Osteoblast (primary cell): ENCODE measurements at places on chromosomes 5 and 9. TPM values are rescaled to one million over a fixed set of nuclear protein-coding genes. Genes with fewer than 3 reads are reported as not detected.
A peak's percentile ranks its signal among the peaks of the same experiment; 100 is the strongest.

GNAQ gene
- total RNA-seq = 63.9 and 64.8 TPM in 2 replicates

PCDHGA4 gene
- 6.8 and 6.9 TPM in 2 replicates for total RNA-seq

FAXDC2 gene
- total RNA-seq = 13.8 and 19.2 TPM in 2 replicates

FGF10 gene
- total RNA-seq = 1.4 and 1.8 TPM in 2 replicates

LRRTM2 gene
- total RNA-seq = under 0.01 and 0.88 TPM in 2 replicates

AGXT2 gene
- total RNA-seq = not detected in 2 replicates

FAM221B gene
- total RNA-seq = not detected in 2 replicates

TLE1 gene
- total RNA-seq = 9.0 and 10.6 TPM in 2 replicates

C5orf52 gene
- not detected in 2 replicates for total RNA-seq

CD274 gene
- 0.72 and 1.5 TPM in 2 replicates for total RNA-seq

GAS1 gene
- total RNA-seq = 107 and 121 TPM in 2 replicates

SPAG8 gene
- 0.88 and 2.2 TPM in 2 replicates for total RNA-seq

RC3H2 gene
- total RNA-seq = 49.2 and 52.5 TPM in 2 replicates

BRINP1 gene
- total RNA-seq = 17.0 and 23.3 TPM in 2 replicates

SLC36A3 gene
- total RNA-seq = not detected in 2 replicates

DNA sequence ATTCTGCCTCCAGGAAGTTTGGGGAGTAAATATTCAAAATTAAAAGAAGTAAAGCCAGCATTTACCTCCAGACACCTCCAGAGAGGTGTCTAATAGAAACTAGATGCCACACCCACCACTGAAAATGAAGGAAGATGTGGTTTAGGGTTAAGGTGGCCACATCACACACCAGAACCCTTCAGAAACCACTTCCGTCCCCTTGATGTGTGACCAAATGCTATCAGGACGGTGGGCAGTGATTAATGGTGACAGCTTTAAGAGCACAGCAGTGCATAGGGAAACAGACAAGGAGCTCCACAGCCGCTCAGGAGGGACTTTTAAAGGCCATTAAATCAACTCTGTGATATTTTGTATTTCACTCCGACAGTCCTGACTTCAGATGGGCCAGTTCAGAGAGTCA lies 295.2 kb downstream of the BRINP1 start:
- no peak for DNase-seq

DNA sequence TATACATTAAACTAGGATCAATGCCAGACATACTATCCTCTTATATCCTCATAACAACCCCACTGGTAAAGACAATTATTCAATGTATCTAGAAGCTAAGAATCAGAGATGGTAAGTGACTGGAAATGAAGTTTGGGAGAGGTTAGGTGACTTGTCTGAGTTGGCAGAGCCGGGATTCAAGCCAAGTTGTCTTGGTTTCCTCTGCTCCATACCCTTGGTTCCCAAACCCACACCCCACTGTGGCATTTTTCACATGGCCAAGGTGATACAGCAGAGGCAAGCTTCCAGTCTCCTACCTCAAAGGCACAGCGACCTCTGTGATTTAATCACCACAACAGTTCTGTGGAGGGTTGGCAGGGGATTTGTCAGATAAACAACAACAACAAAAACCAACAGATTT lies 34.7 kb upstream of the ADRB2 start:
- DNase-seq = no peak

DNA sequence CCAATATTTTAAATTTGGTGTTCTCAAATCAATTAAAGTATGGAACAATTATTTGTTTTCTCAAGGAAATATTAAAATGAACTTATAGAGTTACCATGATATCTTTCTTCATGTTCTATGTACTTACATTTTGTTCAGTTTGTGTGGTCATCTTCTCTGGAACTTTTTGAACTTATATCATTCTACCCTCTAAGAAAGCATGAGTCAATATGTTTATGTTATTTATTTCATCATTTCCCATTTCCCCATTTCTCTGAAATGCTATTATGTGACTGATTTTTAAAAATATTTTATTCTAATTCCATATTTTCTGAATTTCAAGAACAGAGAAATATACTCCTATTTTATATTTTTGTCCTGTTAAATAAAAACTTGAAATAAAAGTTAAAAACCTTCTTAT lies 123.5 kb upstream of the ACOT12 start:
- no peak for DNase-seq

DNA sequence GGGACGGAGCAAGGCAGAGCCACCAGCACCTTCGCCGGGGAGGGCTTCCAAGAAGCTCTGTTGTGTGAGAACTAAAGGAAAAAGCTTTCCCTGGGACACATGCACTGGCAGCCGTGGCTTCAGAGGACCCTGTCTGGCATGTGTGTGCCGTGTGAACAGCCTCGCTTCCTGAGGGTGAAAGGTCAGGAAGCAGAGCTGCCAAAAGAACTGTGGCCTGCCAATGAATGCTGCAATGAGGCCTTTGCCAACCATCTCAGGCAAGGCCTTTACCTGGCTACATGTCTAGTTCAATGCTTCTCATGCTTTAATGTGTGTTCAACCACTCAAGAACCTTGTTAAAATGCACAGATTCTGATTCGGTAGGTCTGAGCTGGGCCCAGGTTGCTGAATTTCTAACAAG lies 53.5 kb downstream of the NIPSNAP3B start:
- DNase-seq = no peak

GRCh38 chr5:57007344-57007743 lies 55.4 kb upstream of the MIER3 start:
- DNase-seq = no peak

DNA sequence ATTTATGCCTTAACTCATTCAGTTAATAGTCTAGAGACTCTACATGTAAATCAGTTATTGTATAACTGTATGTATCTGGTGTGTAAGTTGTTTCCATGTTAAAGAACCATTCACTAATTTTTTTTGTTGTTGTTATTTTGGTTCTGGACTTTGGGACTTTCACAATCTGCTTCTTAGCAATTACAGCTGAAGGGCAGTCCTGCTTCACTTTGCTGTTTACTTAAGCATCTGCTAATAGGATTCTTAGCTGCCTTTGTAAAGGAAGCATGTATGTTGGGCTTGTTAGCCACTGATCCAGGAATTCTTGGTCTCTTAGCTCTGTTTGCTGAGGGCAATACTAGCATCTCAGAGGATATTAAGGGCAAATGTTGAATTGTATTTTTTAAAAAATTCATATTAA lies 97.0 kb downstream of the FOCAD start:
- no peak for DNase-seq

DNA sequence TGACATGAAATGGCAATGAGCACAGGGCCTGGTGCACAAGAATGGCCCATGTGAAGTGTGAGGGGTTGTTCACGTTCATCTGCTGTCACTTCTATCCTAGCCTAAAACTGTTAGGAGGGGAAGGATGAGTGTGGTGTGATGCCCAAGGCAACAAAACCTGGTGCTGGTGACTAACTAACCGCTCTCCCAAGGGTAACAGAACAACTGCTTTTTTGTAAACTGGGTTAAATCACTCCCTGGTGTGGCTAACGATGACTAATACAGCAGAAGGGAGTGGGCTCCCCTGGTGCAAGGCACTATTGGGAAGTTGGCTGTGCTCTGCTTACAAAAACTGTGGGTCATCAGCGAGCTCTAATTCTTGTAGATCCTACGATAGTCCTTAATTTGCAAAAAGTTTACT lies 103.2 kb upstream of the VCAN start:
- DNase-seq = peak; percentile 66

GRCh38 chr5:177445917-177446199 lies 756 bp upstream of the PRR7 start:
- no peak for DNase-seq

- no peak for DNase-seq
Observed at GRCh38 chr9:123475407-123475806, 119.4 kb downstream of the CRB2 start.

GRCh38 chr9:131590907-131591844 lies 45.9 kb downstream of the PRRT1B start:
- DNase-seq = peak; percentile 98

GRCh38 chr9:133807818-133808217 lies 69.7 kb upstream of the SARDH start:
- no peak for DNase-seq

DNA sequence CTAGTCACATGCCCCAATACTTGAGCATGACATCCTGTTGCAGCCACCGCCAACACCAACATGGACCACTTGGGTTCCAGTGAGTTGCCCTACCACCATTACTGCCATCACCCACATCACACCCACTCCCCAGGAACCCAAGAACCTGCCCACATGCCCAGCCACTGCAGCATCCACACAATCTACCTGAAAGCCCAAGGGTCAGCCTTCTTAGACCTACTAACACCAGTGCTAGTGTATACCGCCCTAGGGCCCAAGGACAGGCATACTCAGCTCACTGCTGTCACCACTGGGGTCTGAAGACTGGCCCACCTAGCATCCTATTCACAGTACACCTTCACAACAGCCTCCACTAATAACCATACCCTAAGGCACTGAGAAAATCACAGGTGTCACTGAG lies 82.0 kb downstream of the SYK start:
- no peak for DNase-seq

- DNase-seq = no peak
Observed at GRCh38 chr9:353077-353476, 138.4 kb downstream of the DOCK8 start.

DNA sequence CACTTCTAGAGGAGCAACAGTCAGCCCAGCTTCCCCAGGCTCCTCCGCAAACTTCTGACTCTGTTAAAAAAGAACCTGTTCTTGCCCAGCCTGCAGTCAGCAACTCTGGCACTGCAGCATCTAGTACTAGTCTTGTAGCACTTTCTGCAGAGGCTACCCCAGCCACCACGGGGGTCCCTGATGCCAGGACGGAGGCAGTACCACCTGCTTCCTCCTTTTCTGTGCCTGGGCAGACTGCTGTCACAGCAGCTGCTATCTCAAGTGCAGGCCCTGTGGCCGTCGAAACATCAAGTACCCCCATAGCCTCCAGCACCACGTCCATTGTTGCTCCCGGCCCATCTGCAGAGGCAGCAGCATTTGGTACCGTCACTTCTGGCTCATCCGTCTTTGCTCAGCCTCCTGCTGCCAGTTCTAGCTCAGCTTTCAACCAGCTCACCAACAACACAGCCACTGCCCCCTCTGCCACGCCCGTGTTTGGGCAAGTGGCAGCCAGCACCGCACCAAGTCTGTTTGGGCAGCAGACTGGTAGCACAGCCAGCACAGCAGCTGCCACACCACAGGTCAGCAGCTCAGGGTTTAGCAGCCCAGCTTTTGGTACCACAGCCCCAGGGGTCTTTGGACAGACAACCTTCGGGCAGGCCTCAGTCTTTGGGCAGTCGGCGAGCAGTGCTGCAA lies 72.8 kb downstream of the NUP214 start:
- no peak for DNase-seq

- DNase-seq = peak; percentile 86
Observed at GRCh38 chr5:138258704-138259292, 15.6 kb downstream of the GFRA3 start.
